ENCODE measurements at places on chromosomes 3 and 15.

GRCh38 chr15:84797801-84798200 is 19.4 kb upstream of the ALPK3 start:
- DNase-seq = no peak

- peak; percentile 84 for DNase-seq
These were observed 60.6 kb upstream of the GYG1 start for GRCh38 chr3:148930752-148931151.

DNA sequence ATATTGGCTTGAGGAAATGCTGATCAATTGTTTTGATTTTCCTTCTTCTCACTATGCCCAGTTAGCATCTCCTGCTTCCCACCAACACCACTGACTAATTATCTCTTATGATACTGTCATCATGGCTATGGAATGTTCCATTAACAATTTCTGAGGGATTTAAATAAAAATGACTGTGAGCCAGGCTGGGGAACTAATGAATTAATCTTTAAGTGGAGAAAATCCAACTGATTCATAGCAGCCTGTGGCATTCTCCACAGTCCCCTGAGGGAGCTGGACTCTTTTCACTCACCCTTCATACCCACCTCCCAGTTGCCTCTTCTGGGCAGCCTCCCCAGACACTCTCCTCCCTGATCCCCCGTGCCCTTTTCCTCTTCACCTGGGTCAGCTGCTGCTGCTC is 353.6 kb downstream of the CLSTN2 start:
- DNase-seq = peak; percentile 77

DNA sequence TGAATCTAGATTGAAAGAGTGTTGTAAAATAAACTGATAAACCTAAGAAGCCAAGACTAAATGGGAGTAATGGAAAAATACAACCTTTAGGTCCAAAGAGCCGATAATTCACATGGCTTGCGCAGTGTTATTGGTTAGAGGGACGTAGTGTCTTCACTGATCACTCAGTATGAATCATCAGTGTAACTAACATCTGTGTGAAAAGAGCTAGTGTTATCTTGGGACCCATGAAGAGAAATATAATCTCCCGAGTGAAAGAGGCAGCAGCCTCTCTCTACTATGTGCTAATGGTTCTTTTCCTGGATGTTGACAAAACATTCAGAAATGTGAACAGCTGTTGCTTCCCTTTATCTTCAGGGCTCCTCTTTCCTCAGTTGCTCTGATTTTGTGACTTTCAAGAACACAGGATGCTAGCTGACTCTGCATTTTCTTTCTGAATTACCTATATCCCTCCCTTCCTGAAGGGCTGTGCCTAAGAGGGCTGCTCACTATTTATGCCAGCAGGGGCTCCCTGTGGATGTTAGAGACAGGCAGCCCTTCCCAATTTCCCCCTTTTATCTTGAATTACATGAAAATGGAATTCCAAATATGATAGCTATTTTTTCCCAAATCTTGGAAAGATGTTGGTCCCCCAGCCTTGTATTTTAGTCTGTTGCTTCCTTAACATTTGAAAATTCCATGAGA is 128.8 kb downstream of the GRM7 start:
- no peak for DNase-seq

DNA sequence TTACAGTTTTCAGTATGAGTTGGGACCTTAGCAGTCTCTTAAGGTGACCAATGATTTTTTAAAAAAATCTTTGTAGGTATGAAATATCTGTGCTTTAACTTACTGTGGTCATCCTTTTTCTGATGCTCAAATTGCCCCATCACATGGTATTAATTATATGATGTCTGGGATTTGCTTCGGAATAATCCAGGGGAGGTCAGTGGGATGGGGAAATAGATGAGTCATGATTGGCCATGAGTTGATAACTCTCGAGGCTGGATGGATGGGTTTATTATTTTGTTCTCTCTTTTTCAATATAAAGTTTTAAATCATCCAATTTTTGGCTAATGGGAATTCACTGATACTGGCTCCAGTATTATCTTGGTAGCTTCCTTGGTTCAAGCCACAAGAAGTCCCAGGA is 370.3 kb upstream of the TPM1 start:
- DNase-seq = peak; percentile 70

- DNase-seq = peak; percentile 17
These were observed 34.2 kb downstream of the CLEC3B start for GRCh38 chr3:45060165-45060892.

- DNase-seq = no peak
These were observed 21.3 kb upstream of the DGKG start for GRCh38 chr3:186383026-186383993.

GRCh38 chr3:102224171-102224570 is 210.6 kb upstream of the ZPLD1 start:
- DNase-seq = peak; percentile 41

DNA sequence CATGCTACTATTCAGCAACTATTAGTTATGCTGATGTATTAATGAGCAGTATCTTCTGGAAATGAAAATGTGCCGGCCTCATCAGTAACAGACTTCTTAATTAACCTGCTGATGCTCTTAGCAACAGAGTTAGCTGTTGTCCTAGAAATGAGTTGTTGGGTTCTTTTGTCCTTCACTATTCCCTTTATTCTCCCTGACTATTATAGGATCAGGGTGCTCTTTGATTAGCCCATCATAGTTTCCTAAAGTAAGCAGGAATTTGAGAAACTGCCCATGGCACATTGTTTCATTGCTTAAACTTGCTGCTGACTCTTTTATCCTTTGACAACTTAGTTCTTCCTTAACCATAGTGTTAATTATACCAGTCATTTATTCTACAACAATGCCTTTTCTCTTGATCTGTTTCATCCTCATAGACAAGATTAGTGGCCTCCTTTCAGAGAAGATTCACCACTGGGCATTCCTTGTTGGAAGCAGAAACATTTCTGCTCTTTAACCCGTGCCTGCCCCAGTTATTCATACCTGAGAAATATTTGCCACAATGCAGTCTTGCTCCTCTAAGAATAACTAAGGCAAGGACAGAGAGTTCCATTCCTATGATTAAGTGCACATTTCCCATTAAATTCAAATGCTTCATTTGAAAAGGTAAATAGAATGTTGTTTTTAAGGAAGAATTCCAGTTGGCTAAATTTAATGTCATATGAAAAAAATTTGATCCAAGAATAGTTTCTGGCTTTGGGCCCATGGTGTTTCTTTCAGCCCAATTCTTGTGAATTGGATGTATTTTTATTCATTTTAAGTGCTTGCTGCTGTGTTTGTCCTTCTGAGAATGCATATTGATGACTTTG is 573.3 kb upstream of the TBL1XR1 start:
- DNase-seq = peak; percentile 76

DNA sequence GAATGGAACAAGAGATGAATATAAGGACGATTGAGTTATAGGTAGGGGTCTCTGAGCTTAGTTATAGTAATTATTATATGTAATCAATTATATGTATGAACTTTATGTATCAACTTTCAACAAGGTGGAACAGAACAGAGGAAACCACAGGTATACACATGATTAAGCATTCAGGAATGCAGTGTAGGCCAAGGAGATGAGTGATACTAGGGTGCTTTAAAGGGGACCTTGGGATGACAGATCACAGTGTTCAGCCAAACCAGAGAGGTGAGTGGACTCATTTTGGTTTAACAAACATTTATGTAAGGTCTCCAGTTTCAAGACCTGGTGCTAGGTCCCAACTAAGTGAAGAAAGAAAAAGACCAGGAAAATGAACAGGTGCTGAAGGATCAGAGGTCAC is 895.5 kb downstream of the ROBO2 start:
- no peak for DNase-seq

GRCh38 chr3:58037141-58037910 is 29.1 kb downstream of the FLNB start:
- no peak for DNase-seq

DNA sequence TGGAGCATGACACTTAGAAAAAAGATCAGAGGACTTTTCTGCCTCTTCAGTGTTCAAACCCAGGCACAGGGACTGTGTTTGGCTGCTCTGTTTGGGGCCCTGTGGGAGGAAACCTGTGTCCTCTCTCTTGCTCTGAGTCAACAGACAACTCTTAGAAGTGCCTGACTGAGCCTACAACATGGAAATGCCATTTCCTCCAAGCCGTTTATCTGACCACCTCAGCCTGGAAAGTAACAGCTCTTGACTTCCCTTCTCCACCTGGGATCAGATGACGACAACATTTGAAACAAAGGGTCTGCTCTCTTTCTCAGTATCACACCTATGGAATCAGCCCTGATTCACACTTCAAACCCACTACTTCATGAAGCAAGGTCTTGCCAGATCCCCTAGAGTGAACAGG is 91.3 kb upstream of the CTDSPL start:
- DNase-seq = no peak

- no peak for DNase-seq
These were observed 86.2 kb upstream of the CMSS1 start for GRCh38 chr3:99731499-99731898.

DNA sequence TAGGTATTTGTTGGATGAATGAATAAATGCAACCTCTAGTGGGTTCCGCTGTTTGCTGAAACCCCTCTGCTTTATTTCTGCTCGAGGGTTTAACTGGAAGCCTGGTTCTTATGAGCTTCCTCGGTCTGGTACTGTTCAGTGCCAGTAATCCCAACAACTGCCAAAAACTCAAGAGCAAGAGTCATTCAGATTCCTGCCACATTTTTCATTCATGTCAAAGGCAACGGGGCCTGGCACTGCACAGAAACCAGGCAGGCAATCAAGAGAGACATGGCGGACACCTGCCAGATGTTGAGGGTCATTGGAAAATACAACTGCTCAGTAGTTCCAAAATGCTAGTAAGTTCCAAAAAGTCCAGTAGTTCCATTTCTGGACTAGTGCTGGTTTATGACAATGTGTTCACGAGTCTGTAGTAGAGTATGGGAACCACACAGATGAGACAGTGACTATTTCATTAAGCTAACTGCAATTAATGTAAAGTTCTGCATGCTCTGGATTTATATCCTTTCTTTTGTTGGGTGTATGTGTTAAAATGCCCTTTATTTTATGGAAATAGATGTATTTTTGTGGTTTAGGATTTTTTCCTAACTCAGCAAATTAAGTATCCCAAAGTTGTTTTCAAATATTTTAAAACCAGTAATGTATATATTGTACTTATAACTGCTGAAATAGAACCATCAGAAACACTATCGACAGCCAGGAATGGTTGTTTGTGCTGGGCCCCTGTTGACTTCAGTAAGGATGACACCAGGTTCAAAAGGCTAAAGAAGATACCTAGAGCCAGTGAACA is 22.7 kb upstream of the TMEM41A start:
- DNase-seq = no peak

DNA sequence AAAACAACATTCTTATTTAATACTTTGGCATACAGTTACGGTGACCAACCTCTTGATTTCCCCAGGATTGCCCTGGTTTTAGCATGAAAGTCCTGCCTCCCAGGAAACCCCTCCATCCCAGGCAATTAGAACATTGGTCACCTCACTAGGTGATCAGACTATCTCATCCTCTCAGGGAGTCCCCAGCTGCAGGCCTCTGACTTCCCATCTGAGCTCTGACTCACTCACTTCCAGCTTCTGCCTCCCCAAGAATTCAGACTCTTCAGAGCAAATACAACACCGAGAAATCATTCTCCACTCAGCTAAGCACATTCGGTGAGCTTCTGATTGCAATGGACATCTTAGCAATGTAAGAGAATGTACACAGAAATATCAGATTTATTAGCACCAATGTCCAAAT is 92.4 kb upstream of the HES1 start:
- peak; percentile 73 for DNase-seq

DNA sequence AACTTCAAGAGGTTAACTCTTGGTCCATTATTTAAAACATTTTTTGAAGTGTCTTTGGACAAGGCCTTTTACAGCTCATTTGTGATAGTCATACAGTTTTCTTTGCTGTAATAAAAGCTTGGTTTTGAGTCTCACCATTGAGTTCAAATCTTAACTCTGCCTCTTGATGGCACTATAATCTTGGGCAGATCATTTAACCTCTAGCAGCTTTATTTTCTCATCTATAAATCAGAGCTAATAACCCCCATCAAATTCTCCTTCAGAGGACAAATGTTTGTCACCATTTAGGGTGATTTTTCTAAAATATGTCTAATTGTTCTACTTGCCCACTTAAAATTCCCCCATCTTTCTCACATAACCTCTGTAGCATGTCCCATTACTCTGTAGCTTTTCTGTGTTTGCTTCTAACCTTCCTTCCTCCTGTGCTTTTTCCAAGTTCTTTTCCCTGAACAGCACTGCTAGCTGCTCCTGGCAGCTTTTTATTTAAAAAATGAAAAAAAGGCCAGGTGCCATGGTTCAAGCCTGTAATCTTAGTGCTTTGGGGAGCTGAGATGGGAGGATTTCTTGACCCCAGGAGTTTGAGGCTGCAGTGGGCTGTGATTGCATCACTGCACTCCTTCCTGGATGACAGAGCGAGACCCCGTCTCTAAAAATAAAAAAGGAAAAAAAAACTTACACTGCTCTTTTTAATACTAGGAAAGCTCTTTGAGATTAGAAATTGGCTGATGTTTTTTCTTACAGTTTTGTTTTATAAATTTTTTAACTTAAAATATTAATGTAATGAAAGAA is 28.5 kb downstream of the UBE2E1 start:
- DNase-seq = no peak

- peak; percentile 18 for DNase-seq
These were observed 29.4 kb downstream of the TP53BP1 start for GRCh38 chr15:43463507-43463906.

GRCh38 chr3:119579366-119580066 is at the start of gene ADPRH:
Gene ADPRH, plus strand, starts transcription at chr3:119579492. Its CDS starts 2,678 bp downstream, at chr3:119582170.
- DNase-seq = peak; percentile 65

DNA sequence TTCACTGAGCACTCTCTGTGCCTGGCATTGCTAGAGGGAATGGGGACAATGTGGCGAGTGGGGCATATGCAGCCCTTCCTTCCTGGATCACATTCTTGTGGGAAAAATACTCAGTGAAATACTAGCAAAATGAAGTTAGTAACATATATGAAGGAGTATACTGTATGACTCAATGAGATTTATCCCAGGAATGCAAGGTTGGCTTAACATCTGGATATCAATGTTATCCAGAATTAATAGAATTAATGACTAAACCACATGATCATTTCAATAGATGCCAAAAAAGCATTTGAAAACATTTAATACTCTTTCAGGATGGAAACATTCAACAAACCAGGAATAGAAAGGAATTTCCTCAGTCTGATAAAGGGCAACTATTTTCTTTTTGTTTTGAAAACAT is 27.5 kb downstream of the AMOTL2 start:
- no peak for DNase-seq

DNA sequence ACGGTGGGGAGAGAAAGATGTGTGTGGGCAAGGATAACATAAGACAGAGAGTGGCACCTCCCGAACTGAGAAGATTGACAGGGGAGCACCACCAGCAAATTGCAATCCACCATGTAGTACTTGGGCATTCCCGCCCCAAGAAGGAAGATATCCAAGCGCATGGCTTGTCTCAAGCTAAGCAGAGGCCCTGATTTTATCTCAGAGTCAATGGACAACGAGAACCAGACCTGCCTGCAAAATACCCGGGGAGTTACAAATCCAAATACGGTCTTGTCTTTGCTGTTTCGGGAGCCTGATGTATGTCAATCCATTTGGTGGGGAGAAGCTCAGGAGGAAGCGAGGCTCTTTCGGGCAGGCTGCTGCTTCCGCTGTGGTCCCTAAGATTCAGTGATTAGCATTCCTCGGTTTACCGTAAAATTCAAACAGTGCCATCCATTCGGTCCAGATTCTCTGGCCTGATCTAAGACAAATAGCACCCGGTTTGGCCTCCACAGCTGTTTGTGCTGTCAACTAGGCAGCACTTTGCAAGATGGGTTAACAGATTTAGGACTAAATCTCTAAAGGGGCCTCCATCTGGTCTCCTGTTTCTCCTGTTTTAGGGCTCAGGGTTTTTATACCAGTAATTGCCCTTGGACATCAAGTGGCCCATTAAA is 97.7 kb upstream of the WNT5A start:
- no peak for DNase-seq
